Skin of body (tissue), 3 donors: ENCODE measurements at places on chromosomes 1 and 21. TPM values are rescaled to one million over a fixed set of nuclear protein-coding genes. Genes with fewer than 3 reads are reported as not detected.

GRCh38 chr1:221310180-221310579 lies 430.9 kb downstream of the HLX start:
- DNase-seq: no peak

DNA sequence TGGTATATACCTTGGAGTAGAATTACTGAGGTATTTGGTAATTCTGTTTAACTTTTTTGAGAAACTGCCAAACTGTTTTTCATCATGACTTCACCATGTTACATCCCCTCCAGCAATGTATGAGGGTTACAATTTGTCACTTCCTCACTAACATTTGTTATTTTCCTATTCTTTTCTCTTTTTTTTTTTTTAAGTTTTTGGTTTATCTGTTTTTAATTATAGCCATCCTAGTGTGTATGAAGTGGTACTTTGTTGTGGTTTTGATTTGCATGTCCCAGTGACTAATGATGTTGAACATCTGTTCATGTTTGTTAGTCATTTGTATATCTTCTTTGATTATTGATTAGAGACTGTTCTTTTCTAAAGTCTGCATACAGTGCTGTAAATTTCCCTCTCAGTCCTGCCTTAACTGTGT lies 147.3 kb downstream of the HS2ST1 start:
- DNase-seq: peak; percentile 33

GRCh38 chr1:232793944-232794343 lies 11.3 kb upstream of the MAP10 start:
- DNase-seq: no peak

GRCh38 chr21:45045481-45045880 lies 28.9 kb upstream of the ADARB1 start:
- DNase-seq: no peak

GRCh38 chr1:90488451-90488850 lies 228.7 kb downstream of the BARHL2 start:
- DNase-seq: no peak

DNA sequence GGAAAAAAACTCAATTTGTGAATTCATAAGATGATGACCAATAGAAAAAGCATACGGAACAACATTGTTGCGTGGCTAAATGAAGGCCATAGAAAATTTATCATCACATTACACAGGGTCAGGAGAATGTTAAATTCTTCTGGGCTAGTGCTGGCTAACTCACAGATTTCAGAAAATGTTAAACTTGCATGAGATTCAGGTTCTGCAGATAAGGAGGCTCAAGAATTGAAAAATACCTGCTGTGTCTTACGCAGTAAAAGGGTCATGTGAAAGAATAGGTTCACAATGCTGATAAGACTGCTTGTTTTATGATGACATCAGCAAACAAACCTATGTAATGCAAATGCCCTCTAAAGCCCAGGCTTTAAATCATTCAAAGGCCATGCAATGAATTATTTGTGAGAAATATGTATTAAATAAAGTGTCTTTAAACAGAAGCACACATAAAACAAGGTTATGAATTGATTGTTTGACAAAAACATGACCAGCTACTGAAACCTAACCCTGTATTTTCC lies 378.8 kb downstream of the USP25 start:
- DNase-seq: no peak

Gene CDK11A
- total RNA-seq: 25.4 TPM

Gene MIS18A
- 7.0 TPM for total RNA-seq

DNA sequence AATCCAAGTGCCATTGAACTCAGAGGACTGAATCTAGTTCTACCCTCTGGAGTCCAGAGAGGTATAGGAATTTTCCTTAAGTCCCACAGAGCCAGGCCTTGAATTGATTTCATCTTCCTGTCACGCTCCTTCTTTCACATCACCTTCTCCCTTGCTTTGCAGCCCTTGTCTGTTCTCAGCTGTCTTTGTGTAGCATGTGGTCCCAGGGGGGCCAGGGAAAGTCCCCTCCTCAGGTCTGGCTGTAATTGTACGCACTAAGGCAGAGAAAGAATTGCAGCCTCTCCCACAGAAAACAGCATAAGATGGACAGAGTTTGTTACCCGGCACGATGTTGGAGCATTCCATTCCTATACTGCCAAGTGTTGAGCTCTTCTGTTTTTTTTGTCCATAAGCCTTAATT lies 153.6 kb downstream of the FAM78B start:
- no peak for DNase-seq

Gene C1orf87
- total RNA-seq: 0.20 TPM

- DNase-seq: no peak
Measured at GRCh38 chr1:89147678-89148658, 22.1 kb upstream of the GBP2 start.

- DNase-seq: no peak
Measured at GRCh38 chr1:89609781-89610456, 23.0 kb upstream of the LRRC8C start.

Gene COL6A1
- total RNA-seq: 545 TPM

- DNase-seq: no peak
Measured at GRCh38 chr1:53334312-53334711, 6.4 kb upstream of the LRP8 start.

- DNase-seq: no peak
Measured at GRCh38 chr1:241927321-241927720, 30.2 kb upstream of the BECN2 start.

Gene OR2L8
- total RNA-seq: not detected

Gene ZNF695
- total RNA-seq: 1.7 TPM

Gene CRABP2
- 72.5 TPM for total RNA-seq

DNA sequence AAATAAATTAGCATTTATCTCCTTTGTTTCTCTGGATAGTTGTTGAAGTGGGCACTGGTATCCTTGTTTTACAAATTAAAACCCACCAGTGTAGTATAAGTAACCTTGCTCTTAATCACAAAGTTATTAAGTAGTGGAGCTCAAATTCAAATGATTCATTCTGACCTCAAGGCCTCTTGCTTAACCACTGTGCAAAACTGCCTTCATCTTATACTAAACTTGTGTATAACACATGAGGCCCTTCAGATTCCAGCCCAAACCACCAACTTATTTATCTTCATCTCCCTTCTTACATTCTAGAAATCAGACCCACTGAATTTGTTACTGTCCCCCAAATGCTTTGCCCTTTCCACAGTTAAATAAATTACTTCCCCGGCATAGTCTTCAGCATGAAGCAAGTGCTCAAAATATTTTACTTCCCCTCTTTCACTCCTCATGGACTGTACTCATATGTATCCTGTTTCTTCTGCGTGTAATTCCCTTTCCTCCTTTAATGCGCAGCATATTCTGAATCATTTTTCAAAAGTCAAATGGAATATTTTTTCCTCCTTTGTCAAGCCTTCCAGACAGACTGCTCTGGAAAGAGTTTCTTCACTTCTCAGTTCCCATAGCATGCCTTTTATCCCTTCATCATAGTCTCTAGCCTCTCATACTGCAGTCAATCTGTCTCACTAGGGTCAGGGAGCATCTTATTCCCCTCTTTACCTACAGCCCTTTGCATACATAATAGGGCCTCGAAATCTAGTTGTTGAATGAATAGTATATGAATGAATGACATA lies 19.0 kb upstream of the DNASE2B start:
- no peak for DNase-seq

Gene ITGB2
- total RNA-seq: 22.5 TPM

Gene LCE1A
- total RNA-seq: 1.7 TPM

Gene BRDT
- total RNA-seq: not detected

DNA sequence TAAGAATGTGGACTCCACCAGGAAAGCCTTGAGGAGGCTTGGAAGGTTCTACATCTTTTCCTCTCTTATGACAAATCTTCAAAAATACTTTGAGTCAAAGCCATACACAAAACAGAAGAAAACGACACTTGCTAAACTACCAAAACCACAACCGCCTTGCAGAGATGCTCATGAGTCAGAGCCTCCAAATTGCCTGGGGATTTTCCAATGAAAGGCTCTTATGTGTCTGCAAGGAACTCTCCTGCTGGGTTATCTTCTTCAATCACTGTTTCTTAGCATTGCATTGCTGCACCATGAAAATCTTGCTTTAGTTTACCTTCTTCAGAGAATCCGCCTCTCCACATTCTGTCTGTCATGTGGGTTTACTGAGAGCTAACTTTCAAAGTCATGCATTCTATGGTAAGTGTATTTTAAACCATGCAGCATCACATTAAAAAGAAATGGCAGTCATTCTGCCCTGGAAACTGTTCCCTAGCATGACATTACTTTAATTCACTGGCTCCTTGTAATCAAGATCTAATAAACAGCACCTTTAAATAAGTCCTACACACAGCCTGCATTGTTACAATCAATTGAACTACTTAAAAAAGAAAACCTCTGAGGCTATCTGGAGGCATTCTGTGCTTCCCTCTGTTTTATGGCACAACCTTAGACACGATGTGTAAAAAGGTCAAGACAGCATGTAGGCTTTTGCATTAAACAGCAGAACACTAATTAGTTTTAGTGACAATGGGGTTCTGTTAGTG lies 210.0 kb upstream of the FOXD3 start:
- no peak for DNase-seq

- DNase-seq: no peak
Measured at GRCh38 chr1:149931212-149931790, 3.7 kb upstream of the SF3B4 start.

Gene TBX15
- 33.9 TPM for total RNA-seq

Gene VSIG8
- total RNA-seq: 8.2 TPM

Gene OR14K1
- not detected for total RNA-seq

- DNase-seq: no peak
Measured at GRCh38 chr1:63886340-63886739, 112.5 kb downstream of the ROR1 start.

DNA sequence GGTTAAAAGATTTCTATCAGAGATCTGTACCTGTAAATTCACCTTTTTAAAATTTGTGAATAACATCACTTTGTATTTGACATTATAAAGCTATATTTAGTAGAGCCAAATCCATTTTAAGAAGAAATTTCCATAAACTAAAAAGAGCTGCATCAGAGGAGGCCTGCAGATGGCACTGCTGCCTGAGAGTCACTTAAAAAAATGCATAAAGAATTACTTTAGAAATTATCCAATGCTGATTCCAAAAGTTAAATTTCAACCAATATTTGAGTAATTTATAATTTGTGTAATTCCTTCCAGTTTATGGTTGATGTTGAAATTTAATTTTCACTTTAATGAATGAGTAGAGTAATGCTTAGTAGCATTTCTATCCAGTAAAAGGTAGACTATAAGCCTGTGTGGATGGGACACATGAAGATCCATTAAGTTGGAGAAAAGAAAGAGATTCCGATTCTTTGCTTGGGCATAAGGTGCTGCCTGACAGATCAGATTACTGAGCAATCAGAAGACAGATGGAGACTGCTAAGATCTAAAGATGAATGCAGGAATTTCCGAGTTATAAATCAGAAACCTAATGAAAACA lies 20.7 kb upstream of the RPE65 start:
- DNase-seq: no peak

GRCh38 chr21:38806153-38806941 lies 618 bp downstream of the ETS2 start:
- no peak for DNase-seq

Gene KIF26B
- total RNA-seq: 5.8 TPM

- DNase-seq: no peak
Measured at GRCh38 chr21:39153373-39153772, 29.9 kb downstream of the PSMG1 start.

GRCh38 chr21:36274128-36274527 lies 45.9 kb upstream of the MORC3 start:
- DNase-seq: no peak

Gene SGIP1
- 1.9 TPM for total RNA-seq

GRCh38 chr21:46363698-46364097 lies 39.7 kb downstream of the PCNT start:
- no peak for DNase-seq

DNA sequence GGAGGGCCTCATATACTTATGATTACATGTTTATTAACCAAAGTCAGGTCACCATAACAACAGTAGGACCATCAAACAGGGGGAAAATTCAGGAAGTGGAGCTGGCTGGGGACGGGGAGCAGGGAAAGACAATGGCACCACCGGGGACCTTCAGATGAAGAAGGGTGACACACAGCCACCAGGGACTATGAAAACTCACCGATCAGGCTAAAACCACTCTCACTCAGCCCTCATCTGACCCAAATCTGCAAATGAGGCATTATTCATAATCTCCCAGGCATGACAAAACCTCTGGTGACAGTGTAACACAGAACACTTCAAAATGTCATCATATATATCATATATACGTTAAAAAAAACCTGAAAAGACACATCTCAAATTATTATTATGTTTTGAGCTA lies 11.2 kb downstream of the MKNK1 start:
- no peak for DNase-seq

- no peak for DNase-seq
Measured at GRCh38 chr1:105210747-105211146, 1461.0 kb downstream of the AMY1C start.
